ENCODE measurements at places on chromosomes 1 and 21.

- no peak for DNase-seq
Measured at GRCh38 chr1:16326833-16327404, 25.4 kb downstream of the FBXO42 start.

DNA sequence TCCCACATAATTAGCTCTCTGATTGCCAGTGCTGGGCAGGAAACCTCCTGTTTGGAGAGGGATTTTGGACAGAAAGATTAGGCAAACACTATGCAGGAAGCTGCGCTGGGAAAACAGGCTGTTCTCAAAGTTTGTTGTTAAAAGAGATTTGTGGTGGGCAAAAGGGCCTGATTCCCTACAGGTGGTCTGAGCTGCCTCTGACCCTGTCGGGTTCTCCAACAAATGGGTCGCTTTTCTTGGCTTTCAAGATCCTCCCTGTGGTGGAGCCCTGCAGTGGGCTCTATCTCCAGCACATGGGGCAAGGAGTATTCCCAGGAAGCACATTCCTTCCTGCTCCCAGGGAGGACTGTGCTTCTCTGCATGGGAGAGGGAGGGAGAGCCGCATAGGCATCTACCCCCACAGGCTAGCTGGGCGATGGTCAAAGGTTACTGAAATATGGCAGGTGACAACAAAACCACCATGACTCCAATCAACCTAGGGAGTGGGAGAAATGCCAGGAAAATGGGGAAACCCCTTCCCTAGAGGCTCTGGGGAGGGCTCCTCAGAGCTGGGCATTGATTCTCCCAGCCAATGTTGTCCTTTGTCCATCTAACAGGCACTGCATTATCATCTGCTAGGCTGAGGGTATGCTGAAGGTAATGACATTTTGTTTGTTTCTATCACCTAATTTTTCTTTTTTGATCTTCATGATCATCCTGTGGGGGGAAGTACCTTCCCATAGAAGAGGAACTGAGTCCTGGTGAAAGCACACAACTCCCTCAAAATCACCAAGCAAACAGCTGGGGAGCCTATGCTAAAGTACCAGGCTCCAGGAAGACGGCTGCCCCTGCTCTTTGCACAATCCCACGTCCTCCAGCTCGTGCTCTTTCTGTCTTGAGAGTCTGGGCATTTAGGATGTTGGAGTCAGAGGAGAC, 85.3 kb downstream of the PLXNA2 start:
- DNase-seq, result no peak

DNA sequence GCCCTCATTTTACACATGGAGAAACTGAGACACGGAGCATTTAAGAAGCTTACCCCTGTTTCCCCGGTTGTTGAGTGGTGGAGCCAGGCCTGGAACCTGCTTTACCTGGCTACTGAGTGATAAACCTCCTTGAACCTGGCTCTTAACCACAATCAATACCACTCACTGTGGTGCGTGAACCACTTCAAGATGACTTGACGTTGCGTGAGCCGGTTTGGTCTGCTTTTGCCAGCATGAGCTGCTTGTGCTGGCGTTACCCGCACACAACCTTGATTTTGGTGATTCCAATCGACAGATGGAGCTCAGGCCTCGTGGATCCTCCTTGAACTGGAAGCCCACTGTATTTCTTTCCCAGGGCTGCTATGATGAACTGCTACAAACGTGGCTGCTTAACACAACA, 6.1 kb upstream of the TINAGL1 start:
- no peak for DNase-seq

DNA sequence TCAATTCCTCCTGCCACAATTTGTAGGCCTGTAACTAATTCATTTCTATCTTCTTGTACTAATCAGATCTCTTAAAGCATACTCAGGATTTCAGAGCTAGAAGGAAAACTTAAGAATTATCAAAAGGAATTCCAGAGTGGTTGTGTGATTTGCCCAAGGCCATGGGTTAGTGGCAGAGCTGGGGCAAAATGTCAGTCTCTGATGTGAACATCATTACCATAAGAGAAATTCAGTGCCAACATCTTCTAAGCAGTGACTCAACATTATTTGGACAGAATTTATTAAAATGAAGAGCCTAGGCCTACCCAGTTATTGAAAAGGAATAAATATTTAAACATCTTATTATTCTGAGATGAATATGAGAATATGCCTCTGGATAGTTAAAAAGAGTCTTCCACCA, 14.5 kb downstream of the ST6GALNAC5 start:
- no peak for DNase-seq

GRCh38 chr1:201595381-201595780, 56.5 kb downstream of the NAV1 start:
- no peak for DNase-seq

All from stimulated activated CD4-positive, alpha-beta T cell treated with anti-CD3 and anti-CD28 coated beads, TNF-alpha, amount 100 ng/mL, for 4 hours (primary cell).